IMR-90 (cell line): ENCODE measurements at places on chromosomes 2 and 18. TPM values are rescaled to one million over a fixed set of nuclear protein-coding genes. Genes with fewer than 3 reads are reported as not detected.

The CNOT9 gene
- polyA plus RNA-seq: 33.1 and 35.2 TPM in 2 replicates

The TRABD2A gene
- 15.3 and 17.6 TPM in 2 replicates for polyA plus RNA-seq

The AQP12B gene
- polyA plus RNA-seq: not detected in 2 replicates

The NT5C1B gene
- not detected in 2 replicates for polyA plus RNA-seq

The GKN2 gene
- not detected in 2 replicates for polyA plus RNA-seq

The DYNC2LI1 gene
- polyA plus RNA-seq: 8.1 and 10.4 TPM in 2 replicates
